ENCODE measurements at places on chromosomes 12 and 14.

DNA sequence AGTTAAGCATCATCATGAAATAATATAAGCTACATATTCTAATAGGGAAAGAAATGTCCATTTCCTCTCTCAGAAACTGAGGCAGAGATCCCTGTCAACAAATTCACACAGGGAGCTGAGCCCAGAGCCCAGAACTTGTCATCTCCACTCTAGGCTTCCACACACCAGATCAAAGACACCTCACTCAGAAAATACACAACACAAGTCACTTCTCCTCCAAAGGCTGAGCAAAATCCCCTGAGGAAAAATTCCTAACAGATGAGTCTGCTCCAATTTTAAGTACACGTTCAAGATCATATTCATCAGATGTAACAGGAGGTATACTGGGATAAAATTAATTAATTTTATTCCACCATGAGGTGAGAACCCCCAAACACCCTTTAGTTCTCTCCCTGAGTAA lies 227.3 kb downstream of the DPF3 start:
- H3K4me1 ChIP-seq = no peaks in the 10 kb centered on the region
- no peaks in the 10 kb centered on the region for H3K27me3 ChIP-seq
- no peaks in the 10 kb centered on the region for H3K36me3 ChIP-seq
- no peak for DNase-seq
- no peak overlapping the region for H3K27ac ChIP-seq
- H3K4me3 ChIP-seq = no peak overlapping the region

DNA sequence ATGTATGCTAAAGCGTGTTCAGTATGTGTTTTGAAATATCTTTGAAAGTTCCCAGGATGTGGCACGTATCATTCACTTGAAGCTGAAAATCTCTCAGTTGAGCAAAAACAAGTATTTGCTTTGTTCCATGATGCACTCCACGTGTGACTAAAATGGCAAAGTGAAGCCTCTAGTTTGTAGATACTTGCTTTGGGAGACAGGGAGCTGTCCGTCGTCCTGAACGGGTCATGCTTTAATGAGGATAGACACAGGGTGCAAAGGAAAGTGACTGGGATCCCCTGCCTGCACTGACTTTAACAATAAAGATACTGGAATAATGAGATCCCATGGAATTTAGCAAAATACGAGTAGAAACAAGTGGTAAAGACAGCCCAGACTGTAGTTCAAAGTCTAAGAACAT lies 991.4 kb downstream of the NRXN3 start:
- no peak overlapping the region for H3K27ac ChIP-seq
- no peaks in the 10 kb centered on the region for H3K36me3 ChIP-seq
- H3K4me1 ChIP-seq = no peaks in the 10 kb centered on the region
- no peaks in the 10 kb centered on the region for H3K27me3 ChIP-seq

GRCh38 chr12:107395817-107396216 lies 289.8 kb upstream of the PWP1 start:
- no peak overlapping the region for H3K4me3 ChIP-seq
- H3K36me3 ChIP-seq = no peaks in the 10 kb centered on the region
- no peak overlapping the region for H3K27ac ChIP-seq
- no peaks in the 10 kb centered on the region for H3K4me1 ChIP-seq
- DNase-seq = no peak

- H3K36me3 ChIP-seq = no peaks in the 10 kb centered on the region
- H3K27me3 ChIP-seq = no peaks in the 10 kb centered on the region
- peak overlapping the region; percentile 79 for H3K4me3 ChIP-seq
- peaks cover 2% of the 10 kb centered on the region for H3K4me1 ChIP-seq
- H3K27ac ChIP-seq = peak overlapping the region; percentile 97
These were observed 1.7 kb downstream of the LEMD3 start for GRCh38 chr12:65171073-65171472.

- no peak overlapping the region for H3K4me3 ChIP-seq
- H3K36me3 ChIP-seq = no peaks in the 10 kb centered on the region
- H3K27me3 ChIP-seq = no peaks in the 10 kb centered on the region
- H3K4me1 ChIP-seq = no peaks in the 10 kb centered on the region
- H3K27ac ChIP-seq = no peak overlapping the region
- no peak for DNase-seq
These were observed 93.4 kb upstream of the CPM start for GRCh38 chr12:69026336-69026735.

DNA sequence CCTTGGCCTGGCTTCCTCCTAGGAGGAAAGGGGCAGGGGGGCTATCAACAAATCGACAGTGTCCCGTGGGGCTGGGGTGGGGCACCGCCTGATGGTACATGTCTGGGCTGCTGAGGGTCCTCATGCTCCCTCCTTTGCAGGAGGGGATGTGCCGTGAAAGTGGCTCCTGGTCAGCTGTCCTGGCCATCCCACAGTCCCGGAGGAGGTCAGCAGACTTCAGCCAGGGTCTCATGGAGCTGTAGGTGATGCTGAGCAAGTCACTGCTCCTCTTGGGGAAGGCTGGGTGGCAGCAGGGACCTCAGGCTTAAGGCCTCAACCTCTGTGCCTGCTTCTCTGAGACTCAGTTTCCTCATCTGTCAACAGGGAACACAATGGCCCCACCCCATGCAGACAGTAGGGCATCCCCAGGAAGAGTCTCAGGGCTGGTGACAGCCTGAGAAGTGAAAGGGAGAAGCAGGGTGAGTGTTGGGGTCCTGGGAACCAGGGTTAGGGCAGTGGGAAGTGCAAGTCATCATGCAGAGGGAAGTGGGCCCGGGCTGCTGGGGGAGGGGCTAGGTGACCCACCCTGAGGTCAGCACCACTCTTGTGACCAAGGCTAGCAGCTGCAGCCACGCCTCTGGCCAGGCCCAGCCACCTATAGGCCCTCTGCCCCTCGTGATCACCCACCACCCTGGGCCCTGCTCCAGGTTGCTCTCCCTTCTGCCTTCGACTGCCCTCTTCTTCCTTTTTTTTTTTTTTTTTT lies 4.4 kb upstream of the TNFAIP2 start:
- H3K36me3 ChIP-seq = no peaks in the 10 kb centered on the region
- DNase-seq = peak; percentile 71
- H3K4me1 ChIP-seq = peaks cover 25% of the 10 kb centered on the region
- H3K27me3 ChIP-seq = no peaks in the 10 kb centered on the region
- H3K27ac ChIP-seq = peak overlapping the region; percentile 44

DNA sequence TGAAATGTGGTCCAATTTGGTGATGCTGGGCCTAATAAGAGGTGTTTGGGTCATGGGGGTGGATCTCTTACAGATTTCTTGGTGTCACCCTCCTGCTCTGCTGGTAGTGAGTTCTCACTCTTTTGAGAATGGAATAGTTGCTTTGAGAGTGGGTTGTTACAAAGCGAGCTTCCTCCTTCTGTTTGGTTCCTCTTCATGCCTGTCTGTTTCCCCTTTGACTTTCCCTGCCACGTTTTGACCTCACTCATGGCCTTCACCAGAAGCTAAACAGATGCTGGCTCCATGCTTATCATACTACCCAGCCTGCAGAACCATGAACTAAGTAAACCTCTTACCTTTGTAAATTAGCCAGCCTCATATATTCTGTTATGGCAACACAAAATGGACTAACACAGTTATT lies 57.7 kb upstream of the LDHB start:
- no peak overlapping the region for H3K4me3 ChIP-seq
- no peak overlapping the region for H3K27ac ChIP-seq
- H3K4me1 ChIP-seq = no peaks in the 10 kb centered on the region
- H3K27me3 ChIP-seq = no peaks in the 10 kb centered on the region

DNA sequence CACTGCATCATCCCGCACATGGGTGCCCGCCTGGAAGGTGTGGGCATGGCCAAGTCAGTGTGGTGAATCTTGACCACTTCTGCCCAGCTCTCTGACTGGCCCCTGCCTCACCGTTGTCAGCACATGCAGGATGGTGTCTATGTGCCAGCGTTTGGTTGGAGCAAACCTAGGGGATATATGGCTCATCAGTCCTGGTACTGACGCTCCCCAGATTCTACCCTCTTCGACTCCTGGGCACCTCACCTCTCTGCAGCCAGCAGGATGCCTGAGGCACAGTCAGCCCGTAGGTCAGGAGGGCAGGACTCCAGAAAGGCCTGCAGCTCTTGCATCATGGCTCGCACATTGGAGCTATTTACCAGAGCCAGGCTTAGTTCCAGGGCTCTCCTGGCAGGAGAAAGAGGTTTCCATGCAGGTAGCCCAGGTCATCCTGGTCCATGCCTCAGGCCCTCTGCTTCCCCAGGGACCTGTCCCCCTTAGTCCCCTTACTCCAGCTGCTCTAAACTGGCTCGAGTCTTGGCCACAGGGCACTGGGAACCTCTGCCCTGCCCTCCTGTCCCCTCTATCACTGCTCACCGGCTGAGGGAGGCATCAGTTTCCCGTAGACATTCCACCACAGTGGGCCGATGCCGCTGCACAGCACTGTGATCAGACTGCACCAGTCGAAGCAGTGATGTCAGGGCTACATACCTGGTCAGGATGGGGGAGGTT lies 4.0 kb downstream of the AP1G2 start:
- no peak overlapping the region for H3K27ac ChIP-seq
- H3K4me3 ChIP-seq = no peak overlapping the region
- H3K27me3 ChIP-seq = no peaks in the 10 kb centered on the region
- H3K36me3 ChIP-seq = peaks cover 10% of the 10 kb centered on the region

DNA sequence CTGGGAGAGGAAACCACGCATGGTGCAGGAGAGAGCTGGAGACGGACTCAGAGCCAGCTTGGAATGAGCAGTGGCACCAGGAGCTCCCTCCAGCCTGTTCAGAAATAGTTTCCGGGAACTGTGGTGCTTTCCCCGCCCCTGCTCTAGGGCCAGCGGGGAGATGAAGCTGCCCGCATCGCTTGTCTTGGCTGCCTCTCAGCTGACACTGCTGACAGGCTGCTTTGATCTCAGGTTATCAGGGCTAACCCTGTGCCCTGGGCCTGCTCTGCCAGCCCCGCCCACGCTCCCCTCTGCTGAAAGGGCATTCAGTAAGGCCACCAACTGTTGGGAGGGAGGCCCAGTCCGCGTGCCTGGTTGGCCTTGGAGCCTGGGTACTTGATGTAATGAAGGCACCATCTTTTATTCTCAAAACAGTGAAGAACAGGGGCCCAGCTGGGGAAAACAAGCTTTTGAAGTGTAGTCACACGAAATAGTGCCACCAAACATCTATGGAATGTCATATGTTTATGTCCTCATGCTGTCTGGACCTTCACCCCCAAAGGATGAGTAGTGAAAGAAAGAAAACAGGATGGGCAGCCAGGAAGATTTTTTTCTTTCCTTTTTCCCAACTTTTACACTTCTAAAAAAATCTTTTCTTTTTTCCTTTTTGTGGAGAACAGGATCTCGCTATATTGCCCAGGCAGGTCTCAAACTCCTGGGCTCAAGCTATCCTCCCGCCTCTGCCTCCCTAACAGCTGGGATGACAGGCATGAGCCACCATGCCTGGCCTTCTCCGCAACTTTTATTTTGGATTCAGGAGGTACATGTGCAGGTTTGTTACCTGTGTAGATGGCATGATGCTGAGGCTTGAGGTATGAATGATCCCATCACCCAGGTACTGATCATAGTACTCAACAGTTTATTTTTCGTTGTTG lies 115.9 kb upstream of the TBX3 start:
- H3K4me1 ChIP-seq = no peaks in the 10 kb centered on the region
- H3K27ac ChIP-seq = no peak overlapping the region
- no peaks in the 10 kb centered on the region for H3K36me3 ChIP-seq
- DNase-seq = no peak
- no peaks in the 10 kb centered on the region for H3K27me3 ChIP-seq

- no peak for DNase-seq
- H3K4me1 ChIP-seq = no peaks in the 10 kb centered on the region
- H3K27ac ChIP-seq = no peak overlapping the region
- H3K27me3 ChIP-seq = no peaks in the 10 kb centered on the region
- no peaks in the 10 kb centered on the region for H3K36me3 ChIP-seq
- H3K4me3 ChIP-seq = no peak overlapping the region
These were observed 84.0 kb downstream of the CCDC88C start for GRCh38 chr14:91333650-91334039.

DNA sequence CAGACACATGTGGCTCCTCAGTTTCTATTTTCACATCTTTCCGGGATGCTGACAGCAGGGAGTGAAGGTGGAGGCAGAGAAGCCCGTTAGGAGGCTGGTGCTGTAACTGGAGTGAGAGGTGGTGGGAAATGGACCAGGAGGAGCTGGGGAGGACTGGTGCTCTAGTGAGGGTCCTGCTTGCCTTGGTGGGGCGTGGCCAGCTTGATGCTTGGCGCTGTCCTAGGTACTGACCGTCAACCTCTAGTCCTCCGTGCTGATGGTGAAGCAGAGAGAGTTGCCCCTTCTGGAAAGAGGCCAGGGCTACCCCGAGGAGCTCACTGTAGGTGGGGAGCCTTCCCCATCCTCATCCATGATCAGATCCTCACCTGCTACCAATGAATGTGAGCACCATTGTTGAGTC lies 1.4 kb downstream of the TRMT61A start:
- H3K27ac ChIP-seq = no peak overlapping the region
- no peaks in the 10 kb centered on the region for H3K27me3 ChIP-seq
- no peak for DNase-seq
- H3K4me1 ChIP-seq = peaks cover 7% of the 10 kb centered on the region

- H3K27me3 ChIP-seq = no peaks in the 10 kb centered on the region
- H3K4me3 ChIP-seq = no peak overlapping the region
- H3K27ac ChIP-seq = no peak overlapping the region
- DNase-seq = no peak
- peaks cover 7% of the 10 kb centered on the region for H3K4me1 ChIP-seq
- H3K36me3 ChIP-seq = no peaks in the 10 kb centered on the region
These were observed 31.0 kb upstream of the LGALS3 start for GRCh38 chr14:55097881-55098560.

DNA sequence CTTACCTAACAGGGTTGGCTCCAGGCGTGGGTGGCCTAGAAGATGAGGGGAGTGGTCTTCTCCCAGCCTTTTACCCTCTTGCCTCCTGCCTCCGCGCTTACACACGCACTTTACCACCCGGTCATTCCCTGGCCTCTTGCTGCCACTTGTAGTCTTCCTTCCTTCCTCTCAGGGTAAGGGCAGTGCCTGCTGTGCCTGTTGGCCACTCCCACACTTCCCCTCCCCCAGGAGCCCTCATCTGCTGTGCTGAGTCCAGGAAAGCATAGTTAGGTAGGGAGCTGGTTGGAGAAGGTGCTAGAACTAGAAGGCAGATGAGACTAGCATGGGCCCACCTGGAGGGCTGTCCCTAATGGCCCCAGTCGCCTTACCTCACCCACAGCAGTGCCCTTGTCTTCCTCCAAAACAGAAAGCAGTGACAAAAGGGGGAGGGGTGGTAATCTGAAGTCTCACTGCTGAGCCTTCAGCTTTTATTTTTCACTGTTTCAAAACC lies 54.3 kb upstream of the SRSF5 start:
- DNase-seq = peak; percentile 72
- no peak overlapping the region for H3K4me3 ChIP-seq
- H3K27me3 ChIP-seq = no peaks in the 10 kb centered on the region
- H3K36me3 ChIP-seq = peaks cover 32% of the 10 kb centered on the region

Data from ascending aorta (tissue), 2 donors.